ENCODE measurements at places on chromosomes 12 and 14.

DNA sequence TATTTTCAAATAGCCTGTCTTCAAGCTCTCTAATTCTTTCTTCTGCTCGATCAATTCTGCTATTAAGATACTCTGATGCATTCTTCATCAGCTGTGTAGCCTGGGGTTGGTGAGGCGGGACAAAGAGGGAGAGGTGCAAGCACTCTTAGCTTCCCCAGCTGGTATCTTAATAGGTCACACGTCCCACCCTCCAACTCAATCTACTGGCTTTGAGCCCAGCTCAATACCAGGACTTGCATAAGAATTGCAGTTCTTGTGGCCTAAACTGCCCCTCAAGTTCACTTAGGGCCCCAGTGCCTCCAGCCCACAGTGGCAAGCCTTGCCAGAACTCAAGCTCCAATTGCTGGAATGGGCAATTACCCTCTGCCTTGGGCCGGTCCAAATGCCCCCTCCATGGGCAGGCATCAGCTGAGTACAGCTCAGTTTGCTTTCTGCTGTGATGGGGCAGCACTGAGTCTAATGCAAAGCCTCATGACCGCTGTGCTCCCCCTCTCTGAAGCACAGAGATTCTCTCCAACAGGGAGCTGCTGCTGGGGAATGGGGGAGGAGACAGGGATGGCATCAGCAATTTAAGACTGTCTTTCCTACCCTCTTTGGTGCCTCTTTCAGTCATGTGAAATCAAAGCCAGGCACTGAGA is 5.6 kb upstream of the SPATA7 start:
- no peak for DNase-seq

DNA sequence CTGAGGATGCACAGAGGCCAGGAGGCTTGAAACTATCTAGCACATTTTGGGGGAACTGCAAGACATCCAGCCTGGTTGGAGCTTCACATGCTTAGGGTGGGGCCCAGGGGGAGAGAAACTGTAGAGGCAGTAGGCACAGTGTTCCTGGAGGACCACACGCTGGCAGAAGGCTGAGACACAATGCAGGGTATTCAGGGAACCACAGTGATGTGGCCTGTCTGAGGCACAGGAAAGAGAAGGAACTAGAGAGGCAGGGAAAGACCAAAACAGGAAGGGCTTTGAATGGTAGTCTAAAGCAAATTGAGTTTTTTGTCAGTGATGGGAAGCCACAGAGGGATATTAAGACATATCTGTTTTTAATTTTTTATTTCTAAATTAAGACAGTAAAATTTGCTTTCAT is 100.2 kb upstream of the PRICKLE1 start:
- no peak for DNase-seq

DNA sequence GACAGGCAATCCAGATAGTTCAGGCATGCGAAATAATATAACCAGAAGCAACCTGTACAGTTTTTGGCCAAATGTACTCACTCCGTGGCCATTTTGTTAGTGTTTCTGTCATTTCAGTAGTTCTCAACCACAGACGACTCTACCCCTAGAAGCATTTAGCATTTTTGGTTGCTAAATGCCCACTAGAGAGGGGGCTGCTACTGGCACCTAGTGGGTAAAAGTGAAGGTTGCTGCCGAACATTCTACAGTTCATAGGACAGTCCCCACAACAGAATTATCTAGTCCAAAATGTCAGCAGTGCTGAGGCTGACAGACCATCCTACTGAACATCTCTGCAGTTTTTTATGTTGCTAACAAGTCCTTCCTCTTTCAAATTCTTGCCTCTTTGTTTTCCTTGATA is 107.4 kb downstream of the TSHR start:
- no peak for DNase-seq

DNA sequence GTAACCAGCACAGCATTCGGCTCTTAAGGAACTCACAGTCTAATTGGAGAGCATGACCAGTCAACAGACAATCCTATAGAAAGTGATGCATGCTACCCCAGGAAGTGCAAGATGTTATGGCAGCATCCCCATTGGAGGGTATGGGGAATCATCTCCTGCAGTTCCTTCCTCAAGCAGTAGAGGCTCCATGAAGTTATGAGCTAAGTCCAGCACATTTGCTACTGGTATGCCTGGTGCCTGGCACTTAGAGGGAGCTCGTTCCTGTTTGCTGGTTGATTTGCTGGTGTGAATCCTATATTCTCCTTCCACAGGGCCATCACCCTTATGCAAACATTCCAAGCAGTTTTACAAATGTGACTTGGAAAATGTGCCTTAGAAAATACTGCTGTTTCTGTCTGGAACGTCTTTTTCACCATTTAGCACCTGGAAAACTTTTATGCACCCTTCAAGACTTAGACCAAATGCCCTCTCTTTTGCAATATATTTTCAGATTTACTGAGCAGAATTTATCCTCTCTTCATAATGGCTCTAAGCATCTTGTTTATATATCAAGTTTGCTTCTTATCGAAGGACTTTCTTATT is 136.1 kb upstream of the WSCD2 start:
- no peak for DNase-seq

DNA sequence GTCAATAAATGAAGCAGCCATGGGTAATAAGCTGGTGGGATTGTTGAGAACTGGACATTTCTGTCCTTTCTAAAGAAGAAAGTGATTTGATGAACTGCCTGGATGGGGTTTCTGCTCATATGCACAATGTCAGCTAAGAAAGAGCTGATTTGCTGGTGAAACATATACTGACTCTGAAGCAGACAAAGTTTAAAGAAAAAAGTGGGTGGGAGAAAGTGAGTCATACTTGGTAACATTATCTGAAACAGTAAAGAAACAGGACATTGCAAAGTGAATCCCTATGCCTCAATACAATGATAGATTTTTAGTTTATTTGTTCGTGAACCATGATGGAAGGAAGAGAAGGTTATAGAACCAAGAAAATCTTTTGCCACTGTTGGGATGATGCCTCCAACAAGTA is 95.6 kb upstream of the DNM1L start:
- DNase-seq = no peak

GRCh38 chr12:125222876-125223275 is 157.6 kb downstream of the AACS start:
- no peak for DNase-seq

- DNase-seq = no peak
Observed at GRCh38 chr12:133236144-133236543, 467 bp upstream of the ANHX start.

- no peak for DNase-seq
Observed at GRCh38 chr14:88934351-88934806, 109.9 kb downstream of the TTC8 start.

DNA sequence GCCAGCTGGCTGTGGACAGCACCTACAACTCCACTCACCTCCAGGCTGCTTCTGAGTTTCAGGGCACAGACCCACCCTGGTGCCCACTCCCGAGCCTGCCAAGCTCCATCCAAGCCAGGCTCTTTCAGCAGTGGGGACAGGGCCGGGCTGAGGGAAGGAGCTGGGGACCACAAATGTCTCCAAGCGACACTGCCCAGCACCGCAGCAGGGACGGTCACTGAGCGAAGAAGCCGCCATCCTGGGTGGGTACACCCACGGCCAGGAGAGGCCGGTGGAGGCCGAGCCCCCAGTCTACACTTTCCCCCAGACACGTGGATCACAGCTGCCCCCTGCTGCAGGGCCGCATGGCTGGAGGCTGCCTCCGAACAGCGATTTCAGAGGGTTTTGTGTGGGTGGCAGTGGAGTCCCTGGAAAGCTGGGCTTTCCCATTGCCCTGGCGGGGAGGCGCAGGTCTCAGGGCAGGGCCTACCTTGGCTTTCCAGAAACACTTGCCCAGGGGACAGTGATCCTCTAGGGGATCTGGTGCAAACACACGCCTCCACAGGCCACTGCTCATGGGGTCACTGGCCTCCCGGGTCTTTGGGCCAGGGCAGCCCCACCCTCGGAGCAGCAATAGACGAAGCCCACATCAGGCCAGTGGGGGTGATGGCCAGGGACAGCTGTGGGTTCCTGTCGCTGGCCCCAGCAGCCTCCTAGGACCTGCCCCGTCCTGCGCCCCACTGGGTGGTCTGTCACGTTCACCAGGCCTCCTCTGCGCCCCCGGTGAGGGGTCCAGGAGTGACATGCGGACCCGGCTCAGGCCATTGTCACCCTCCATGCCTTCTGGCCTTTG is 1.2 kb upstream of the GPR132 start:
- DNase-seq = no peak

DNA sequence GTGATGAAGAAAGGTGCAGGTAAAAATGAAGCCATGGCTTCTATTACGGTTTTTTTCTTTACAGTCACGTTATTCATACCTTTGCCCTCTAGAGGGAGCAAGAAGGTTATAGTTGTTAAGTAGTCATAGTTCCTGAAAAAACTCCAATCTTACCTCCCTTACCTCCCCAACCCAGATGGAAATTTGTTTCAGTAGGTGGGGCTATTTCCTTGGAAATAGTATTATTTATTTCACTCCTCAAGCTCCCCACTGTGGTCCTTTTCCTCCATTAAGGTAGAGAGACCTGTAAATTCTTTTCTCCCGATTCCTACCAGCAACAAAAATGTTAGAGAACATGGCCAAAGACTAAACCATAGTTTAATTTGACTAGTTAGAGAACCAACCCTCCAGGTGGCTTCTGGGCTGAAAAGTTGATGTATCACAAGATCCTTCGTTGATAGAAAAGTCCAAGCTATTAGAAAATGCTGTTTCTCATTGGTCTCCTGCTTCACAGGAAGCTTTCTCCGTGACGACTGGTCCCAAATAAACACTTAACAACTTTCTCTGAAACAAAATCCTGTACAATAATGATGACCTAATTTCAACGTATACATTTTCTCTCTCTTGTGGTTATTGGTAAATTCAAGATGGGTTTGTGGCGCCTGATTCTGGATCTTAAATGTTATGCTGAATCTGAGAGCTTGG is 43.5 kb downstream of the TMX1 start:
- no peak for DNase-seq

GRCh38 chr12:93851257-93851671 is 174.1 kb downstream of the CRADD start:
- no peak for DNase-seq

- no peak for DNase-seq
Observed at GRCh38 chr14:91142214-91142668, 28.4 kb downstream of the DGLUCY start.

DNA sequence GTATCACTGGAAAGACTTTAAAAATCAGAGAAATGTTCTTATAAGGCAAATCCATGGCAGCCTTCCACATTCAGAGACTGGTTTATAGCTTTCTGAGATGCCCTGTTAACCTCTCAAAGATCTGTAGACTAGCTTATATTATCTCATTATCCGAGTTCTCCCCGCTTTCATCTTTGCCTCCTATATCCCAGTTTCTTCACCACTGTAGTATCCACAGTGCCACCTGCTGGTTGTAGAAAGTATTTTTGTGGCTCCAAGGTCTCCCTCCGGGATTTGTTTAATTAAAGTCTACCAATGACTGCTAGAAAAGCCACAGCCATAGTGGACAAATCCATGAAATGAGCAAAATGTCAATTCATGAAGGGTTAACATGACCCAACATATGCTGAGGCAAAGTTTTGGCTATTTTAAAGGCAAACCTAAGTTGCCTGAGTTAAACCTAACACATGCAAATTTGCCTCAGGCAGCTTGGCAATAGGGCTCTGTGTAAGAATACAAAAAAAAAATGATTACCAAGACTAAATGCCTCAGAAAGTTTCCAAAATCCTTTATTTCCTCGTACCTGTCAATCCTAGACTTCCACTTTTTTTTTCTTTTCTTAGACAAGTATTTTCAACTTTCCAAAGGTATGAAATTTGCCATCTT is 218.8 kb upstream of the BMP4 start:
- peak; percentile 13 for DNase-seq

DNA sequence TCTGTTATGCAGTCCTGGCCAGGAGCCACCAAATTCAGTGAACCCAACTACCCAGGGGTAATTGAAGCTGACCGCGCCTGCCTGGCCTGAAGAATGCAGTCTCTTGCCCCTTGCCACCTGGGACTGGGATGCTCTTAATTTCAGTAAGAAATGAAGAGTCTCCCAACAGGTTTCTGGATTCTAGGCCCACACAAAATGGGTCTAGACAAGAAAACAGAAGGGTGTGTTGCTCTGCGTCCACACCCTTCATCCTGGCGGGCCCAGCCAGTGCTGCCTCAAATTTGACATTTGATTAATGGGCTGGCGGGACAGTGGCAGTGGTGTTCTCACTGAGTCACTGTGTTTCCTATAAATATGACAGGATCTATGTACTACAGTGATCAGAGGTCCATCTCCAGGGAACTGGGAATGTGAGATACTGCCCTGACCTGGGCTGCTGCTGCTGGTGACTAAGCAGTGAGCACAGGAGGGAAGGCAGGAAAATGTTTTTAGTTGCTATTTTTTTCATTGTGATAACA is 6.5 kb downstream of the TMEM253 start:
- DNase-seq = no peak

DNA sequence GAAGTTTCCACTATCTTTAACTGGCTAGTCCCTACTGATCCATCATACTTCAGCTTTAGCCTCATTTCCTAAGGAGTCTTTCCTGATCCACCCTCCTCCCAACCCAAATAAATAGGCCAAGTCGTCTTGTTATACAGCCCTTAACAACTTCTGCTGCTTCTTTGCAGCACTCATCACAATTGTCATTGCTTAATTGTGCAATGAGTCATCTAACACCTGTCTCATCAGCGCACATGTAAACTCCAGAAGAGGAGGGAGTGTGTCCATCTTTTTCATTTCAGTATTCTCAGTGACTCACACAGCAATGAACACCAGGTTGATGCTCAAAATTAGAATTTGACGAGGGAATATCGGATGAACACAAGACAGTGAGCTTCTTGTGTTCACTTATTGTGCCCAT is 87.3 kb downstream of the SUDS3 start:
- DNase-seq = no peak

GRCh38 chr14:72434856-72435255 is 459.0 kb downstream of the DPF3 start:
- no peak for DNase-seq

GRCh38 chr12:12467688-12468261 is 94.9 kb downstream of the DUSP16 start:
- no peak for DNase-seq

DNA sequence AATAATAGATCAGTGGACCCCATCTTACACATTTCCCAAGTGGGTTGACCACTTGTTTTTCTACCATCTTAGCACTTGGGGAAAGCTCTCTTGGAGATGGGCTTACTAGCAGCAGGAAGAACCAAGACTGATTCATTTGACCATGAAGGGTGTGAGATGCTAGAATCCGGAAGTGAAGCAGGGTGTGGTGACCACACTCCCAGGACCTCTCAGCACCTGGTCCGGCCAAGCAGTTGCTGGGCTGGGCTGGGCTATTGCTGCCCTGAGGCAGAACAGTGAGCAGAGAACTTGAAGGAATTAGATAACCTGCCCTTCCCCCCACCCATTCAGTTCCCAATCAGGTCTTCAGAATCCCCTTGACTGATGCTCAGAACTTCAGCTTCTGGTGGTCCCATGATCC is 24.4 kb downstream of the ADCY6 start:
- no peak for DNase-seq
